ENCODE measurements at places on chromosomes 4 and X. TPM values are rescaled to one million over a fixed set of nuclear protein-coding genes. Genes with fewer than 3 reads are reported as not detected.
A peak's percentile ranks its signal among the peaks of the same experiment; 100 is the strongest.

DNA sequence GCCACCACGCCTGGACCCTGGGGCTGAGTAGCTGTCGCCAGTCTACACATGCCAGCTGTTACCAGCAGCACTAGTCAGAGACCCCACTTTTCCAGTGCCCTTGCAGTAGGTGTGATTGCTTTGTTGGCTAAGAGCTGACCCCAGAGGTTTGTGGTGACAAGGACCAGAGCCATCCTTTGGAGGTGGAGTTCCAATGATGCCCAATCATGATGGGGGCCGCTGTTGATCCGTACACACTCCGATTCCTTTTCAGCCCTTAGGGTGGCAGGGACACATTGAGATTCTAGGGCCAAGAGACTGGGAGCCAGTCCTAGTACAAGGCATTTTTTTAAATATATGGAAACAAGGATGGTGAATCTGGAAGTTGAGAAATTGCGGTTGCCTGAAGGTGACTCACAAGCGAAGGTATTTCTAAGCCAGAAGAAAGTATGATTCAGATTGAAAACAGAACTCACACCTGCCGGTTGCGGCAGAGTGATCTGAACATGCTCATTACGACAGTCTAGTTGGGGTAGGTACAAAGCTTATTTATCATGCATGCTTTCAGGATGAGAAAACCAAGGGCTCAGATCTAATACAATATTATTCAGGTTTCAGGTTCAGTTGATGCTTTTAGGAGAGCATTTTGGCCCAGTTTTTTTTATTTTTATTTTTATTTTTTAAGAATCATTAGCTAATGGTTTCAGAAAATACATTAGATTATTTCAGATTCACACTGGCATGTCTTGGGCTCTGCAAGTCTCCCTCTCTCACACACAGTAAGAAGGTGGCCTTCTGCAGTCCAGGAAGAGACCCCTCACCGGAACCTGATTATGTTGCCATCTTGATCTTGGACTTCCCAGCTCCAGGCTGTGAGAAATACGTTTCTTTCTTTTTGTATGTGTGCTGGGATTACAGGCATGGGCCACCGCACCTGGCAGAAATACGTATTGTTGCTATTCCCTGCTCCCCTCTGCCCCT, 43.4 kb downstream of the SHROOM2 start:
- DNase-seq = peak; percentile 66

GRCh38 chr4:3475041-3475712, 12.1 kb downstream of the DOK7 start:
- no peak for DNase-seq

- peak; percentile 51 for DNase-seq
Measured at GRCh38 chr4:159946983-159947615, 844.2 kb downstream of the RAPGEF2 start.

DNA sequence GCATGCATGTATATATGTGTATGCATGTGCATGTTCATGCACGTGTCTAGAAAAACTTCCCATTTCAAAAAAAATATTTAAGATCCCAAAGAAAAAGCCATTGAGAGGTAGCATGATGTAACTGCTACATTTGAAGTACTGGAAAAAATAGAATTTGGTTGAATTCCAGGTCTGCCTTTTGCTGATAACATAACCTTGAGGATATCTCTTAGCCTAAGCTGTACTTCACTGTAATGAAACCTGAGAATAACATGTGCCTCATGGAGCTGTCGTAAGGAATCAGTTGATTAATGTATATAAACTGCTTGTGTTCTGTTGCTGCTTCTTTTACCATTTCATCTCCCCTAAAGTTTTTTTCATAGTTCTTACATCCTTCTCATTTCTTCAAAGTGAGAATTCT, 351.8 kb downstream of the GRIA2 start:
- DNase-seq = no peak

DNA sequence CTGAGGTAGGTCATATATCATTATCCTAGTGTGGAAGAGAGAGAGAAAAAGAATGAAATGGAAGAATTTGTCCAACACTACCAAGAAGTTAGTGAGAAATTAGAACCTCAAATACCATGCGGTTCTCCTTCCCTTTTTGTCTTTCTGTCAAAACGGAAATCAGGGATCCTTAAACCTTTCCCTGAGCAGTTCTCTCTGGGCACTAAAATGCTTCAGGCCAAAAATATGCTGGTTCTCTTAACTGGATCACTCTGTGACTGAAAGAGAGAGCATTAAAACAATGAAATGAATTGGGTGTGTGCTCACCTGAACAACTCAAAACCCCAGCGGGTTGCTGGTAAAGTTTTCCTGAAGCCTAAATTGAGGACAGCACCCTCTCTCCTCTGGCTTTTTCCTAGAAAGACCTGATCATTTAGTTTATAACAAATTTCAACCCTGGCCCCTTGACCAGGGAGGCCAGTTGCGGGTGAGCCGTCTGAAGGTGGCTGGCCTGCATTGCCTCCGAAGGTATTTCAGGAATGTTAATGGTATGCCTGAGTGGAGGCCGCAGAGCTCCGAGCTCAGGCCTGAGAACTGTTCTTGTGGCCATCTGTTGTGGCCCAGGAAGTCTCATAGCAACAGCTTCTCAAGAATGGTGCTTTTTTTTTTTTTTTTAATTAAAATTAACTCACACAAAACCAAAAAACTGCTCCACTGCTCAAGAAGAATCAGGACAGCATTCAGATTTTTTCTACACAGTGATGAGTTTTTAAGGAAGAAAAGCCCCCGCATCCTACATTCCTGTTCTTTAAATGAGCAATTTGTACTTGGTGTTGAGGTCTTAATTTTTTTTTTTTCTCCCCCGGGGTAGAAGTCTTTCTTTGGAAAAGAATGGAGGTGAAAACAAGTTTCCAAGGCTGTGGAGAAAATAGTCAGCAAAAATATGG, 155.1 kb downstream of the SHROOM3 start:
- DNase-seq = peak; percentile 93

DNA sequence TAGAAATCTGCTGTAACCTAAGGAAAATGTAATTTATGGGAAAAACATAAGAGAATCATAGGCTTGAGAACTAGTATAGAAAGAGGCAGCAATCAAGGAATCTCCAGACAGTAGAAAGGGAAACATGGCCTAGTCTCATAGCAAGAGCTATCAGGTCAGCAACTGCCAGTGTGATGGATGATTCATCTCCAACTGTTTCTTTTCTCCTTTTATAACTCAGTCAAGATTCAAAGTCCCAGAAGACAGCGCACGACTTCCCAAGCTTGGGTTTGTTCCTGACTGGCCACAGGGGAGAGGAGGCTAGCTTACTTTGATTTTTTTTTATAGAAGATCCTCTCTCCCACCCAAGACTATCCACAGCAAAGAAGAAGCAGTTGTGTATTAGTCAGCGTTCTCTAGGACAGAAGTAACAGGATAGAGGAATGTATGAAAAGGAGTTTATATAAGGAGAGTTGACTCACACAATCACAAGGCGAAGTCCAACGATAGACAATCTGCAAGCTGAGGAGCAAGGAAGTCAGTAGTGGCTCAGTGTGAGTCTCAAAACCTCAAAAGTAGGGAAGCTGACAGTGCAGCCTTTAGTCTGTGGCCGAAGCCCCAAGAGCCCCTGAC, 181.5 kb downstream of the GC start:
- peak; percentile 28 for DNase-seq

- DNase-seq = no peak
Measured at GRCh38 chr4:101265816-101266172, 81.5 kb downstream of the PPP3CA start.

DNA sequence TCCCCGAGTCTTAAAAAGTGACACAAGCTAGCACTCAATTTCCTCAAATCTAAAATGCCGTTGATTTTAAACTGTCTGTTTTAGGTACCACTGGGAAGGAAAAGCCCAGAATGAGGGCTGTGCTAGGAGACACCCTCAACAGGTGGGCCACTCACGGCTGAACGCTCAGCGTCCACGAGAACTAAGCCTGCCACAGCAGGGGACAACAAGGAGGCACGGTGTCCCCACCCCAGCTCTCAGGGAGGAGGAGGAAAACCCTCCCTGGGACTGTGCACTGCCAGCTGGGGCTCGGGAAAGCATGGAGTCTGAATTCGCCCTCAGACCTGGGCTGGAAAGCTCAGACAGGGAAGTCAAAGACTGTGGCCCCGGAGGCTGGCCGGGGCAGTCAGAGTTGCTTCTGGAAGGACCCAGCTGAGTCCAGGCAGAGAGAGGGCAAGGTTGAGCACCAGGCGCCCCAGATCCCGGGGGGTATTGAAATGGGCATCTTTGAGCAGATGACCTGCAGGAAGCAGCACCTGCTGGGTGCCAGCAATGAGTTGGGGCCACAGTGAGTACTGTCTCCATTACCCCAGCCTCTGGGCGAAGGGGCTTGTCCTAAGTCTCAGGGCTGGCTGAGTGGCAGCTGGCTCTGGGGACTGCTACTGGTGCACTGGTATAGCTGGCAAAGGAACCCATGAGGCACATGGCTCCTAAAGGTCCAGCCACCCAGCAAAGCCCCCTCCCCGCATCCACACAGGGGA, 769 bp upstream of the CPZ start:
- no peak for DNase-seq

DNA sequence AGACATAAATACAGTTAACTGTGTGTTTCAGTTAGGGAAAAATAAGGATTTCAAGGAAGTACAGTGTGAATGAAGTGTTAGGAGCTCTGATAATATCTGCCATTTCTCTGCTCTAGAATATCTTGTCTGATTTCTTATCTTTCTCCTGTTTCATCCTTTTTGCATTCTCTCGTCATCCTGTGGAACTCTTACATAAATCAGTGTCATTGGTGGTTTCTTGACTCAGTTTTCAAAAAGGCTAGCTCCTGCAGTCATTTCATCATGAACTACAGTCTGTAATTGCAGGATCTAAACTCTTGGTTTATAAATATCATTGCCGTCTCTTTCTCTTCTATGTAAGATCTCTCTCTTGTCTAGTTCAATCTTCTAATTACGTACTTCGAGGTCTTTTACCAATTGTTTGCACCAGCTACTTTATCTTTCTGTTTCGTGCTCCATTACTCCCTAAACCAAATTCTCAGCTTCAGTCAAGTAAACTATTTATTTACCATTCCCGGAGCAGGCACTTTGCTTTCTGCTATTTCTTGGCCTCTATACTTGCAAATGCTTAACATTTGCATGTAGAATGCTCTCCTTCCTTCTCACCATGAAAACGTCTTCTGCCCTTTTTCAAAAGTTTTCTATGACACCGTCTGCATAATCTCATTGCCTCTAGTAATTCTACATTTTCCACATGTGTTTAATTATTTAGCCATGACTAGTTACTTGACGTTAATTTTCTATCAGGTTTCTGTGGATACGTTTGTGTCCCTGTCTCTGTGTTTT, 294.0 kb downstream of the TENM3 start:
- peak; percentile 7 for DNase-seq

- DNase-seq = no peak
Measured at GRCh38 chr4:147776716-147777115, 44.8 kb downstream of the ARHGAP10 start.

Gene CT47B1
- not detected for total RNA-seq

DNA sequence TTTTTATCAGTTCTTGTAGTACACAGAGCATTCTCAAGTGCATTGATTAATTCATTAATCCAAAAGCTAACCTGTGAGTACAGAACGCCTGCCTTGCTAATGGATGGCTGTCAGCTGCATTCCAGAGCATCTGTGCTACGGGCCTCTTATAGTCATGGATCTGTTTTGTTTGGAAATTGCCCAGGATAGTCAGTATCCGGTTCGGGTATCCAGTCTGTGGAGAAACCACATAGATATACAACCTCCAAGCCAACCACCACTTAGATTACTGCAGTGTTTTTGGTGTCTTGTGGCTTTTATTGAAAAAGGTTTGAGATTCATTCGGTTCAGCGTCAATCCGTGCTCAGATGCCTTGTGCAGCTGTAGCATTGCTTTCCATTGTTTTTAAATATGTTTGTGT, 4.0 kb downstream of the LAP3 start:
- no peak for DNase-seq

Gene POU3F4
- not detected for total RNA-seq

Gene NAP1L3
- 5.5 TPM for total RNA-seq

- DNase-seq = no peak
Measured at GRCh38 chr4:9894644-9895332, 113.4 kb downstream of the DRD5 start.

Data from fibroblast of villous mesenchyme (primary cell).